CD4-positive, alpha-beta T cell treated with Interleukin-17A for 1 hour (primary cell): ENCODE measurements at places on chromosomes 12 and 14.

- peak; percentile 26 for DNase-seq
Observed at GRCh38 chr12:123767613-123768012, 5.5 kb downstream of the DNAH10 start.

- DNase-seq = no peak
Observed at GRCh38 chr12:71440763-71441748, 1.5 kb downstream of the LGR5 start.

DNA sequence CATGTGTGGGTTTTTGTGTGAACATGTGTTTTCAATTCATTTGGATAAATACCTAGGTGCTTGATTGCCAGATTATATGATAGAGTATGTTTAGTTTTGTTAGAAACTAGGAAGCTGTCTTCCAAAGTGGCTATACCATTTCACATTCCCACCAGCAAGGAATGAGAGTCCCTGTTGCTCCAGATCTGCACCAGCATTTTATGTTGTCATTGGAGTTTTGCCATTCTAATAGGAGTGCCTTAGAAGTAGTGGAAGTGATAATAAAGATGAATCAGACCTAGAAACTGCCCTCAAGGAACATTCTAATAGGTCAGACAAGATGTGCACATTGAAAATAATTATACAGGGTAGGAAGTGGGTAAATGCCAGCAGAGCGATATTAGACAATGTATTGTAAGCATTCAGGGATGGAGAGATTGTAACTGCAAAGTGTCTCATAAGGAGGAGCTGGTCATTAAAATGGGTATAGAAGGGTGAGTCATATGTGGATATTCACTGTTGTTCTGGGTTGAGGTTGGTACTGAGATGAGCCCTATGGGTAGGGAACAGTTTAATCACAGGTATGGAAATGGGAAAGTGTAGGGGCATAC, 71.4 kb downstream of the MNAT1 start:
- DNase-seq = no peak

DNA sequence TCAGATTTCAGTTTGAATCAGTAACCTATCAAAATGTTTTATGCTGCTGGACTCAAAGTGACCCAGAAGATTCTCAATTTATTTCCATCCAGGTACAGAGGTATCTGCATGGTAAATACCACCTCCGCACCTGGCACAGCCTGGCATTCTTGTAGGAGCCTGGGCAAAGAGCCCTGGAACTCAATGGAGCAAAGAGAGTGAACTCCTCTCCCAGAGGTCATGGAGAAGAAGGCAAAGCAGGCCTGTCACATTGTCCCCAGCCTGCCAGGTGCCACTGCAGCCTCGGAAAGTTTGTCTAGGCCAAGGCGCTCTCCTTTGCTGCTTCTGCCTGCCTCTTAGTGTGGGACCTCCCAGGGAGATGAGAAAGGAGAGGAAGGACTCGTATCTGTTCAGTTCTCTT, 319.8 kb downstream of the ZFP36L1 start:
- DNase-seq = no peak

DNA sequence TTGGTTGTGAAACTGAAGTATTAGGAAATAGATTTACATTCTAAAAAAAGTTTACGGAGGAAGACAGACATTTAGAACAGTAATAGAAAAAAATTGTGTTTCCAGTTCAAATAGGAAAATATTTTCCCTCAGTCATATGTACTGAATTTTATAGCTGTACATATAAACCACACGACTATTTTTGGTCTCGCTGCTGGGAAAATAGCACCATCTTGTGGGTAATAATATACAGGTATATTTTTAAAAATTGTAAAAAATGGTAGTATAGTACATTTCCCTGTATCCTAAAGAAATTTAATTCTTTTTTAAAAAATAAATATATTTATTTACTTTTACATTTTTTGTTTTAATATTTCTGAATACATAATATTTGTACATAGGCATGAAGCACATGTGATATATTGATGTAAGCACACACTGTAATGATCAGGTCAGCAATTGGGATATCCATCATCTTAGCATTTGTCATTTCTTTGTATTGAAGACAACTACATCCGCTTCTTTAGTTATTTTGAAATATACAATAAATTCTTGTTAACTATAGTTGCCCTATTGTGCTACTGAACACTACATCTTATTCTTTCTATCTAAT, 168.6 kb downstream of the ALX1 start:
- no peak for DNase-seq

DNA sequence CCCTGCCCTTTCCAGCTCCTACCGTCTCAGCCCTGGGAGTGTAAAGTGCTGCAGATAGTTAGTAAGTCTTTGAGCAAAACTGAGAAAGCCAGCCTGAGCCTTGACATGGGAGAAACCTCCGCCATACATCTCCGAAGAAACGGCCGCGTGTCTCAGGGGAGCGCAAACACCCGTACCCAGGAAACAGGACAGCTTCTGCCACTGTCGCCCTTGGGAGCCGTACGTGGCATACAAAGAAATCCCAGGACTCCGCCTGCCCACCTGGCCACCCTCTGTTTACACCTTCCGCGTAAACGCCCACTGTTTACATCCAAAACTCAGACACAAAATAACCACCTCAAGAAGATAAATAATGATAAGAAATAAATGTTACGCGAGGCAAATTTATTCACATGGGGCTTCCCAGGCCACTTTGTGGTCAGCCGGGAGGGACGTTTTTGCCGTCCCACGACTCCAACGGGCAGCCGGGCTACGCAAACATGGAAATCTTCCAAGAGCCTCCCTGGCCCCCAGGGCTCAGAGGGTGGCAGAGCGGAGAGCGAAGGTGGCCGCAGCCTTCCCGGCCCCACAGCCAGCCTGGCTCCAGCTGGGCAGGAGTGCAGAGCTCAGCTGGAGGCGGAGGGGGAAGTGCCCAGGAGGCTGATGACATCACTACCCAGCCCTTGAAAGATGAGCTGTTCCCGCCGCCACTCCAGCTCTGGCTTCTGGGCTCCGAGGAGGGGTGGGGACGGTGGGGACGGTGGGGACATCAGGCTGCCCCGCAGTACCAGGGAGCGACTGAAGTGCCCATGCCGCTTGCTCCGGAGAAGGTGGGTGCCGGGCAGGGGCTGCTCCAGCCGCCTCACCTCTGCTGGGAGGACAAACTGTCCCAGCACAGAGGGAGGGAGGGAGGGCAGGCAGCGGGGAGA, at the start of gene BDKRB2:
Gene BDKRB2, plus strand, starts transcription at position 689 of the 908 bp plus-strand sequence. CDS start 32,269 bp downstream, outside the sequence.
- no peak for DNase-seq

DNA sequence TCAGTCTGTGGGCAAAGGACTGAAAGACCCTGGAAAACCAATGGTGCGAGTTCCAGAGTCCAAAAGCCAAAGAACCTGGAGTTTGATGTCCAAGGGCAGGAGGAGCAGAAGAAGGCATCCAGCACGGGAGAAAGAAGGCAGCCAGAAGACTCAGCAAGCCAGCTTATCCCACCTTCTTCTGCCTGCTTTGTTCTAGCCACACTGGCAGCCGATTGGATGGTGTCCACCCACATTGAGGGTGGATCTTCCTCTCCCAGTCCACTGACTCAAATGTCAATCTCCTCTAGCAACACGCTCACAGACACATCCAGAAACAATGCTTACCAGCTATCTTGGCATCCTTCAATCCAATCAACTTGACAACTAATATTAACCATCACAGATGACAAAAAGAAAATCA, 57.2 kb upstream of the CAPRIN2 start:
- DNase-seq = no peak

GRCh38 chr14:97697772-97698171, 900.6 kb downstream of the VRK1 start:
- DNase-seq = peak; percentile 63

GRCh38 chr12:105705765-105706164, 375.3 kb downstream of the C12orf75 start:
- no peak for DNase-seq

- DNase-seq = no peak
Observed at GRCh38 chr12:110693731-110694130, 4.8 kb upstream of the HVCN1 start.

DNA sequence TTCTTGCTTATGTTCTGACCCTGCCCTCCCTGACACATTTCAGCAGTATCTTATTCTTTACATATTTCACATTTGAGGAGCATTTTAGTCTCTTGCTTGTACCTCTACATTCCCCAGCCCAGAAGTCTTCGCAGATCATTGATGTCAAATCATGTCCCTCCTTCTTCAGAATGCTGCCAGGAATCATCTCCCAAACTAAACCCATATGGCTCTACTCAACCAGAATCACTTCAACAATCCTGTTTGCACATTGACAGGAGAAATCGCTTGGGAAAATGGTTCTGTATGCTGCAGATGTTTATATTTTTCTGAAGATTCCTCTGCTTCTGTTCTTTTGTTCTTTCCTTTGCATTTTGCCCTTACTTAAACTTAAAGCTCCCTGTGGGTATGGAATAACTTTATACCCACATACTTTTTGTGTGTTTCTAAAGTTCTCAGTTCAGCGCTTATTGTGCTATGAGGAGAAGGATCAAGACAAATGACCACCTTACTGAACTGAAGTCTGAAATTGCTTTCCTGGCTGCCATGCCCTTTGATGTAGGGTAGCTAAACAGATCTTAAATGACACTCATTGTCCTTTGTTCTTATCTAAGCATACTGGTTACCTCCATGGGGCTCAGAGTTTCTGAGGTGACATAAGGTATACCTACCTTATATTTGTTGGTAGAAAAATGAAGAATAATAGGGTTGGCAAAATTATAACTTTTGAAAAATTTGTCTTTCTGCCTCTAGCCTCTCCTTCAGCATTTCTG, 134.6 kb downstream of the SLC25A21 start:
- no peak for DNase-seq

- DNase-seq = no peak
Observed at GRCh38 chr12:125069616-125070015, 4.4 kb downstream of the AACS start.

GRCh38 chr12:58529114-58529665, 391.1 kb downstream of the LRIG3 start:
- DNase-seq = no peak

GRCh38 chr14:52348279-52348678, 34.2 kb downstream of the PTGER2 start:
- DNase-seq = no peak

GRCh38 chr14:100816950-100817901, 8.7 kb upstream of the MEG3 start:
- DNase-seq = no peak

DNA sequence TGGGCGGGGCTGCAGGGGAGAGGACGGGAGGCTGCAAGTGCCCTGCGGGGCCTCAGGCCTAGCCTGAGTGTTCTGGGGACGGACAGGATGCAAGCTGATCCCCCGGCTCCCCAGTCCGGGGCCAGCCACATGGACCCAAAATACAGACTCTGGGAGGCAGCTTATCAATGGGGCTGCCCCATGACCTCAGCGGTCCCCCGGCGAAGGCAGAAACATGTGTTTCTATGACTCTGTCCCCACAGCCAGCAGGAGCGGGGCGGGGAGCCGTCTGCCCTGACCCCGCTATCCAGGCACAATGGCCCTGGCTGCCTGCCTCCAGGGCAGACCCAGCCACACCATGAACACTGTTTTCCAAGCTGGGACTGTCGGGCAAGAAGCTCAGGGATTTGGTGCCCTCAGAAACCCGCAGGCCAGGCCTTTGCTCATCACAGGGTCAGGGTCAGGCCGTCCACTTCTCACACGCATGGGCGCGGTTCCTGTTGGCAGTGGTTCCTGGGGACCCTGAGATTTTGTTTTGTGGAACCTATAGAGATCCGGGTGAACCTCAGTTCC, 75.0 kb downstream of the RFLNA start:
- DNase-seq = no peak

- DNase-seq = no peak
Observed at GRCh38 chr14:47675466-47676314, at the start of gene MDGA2. Gene MDGA2, minus strand, starts transcription at chr14:47675605.

DNA sequence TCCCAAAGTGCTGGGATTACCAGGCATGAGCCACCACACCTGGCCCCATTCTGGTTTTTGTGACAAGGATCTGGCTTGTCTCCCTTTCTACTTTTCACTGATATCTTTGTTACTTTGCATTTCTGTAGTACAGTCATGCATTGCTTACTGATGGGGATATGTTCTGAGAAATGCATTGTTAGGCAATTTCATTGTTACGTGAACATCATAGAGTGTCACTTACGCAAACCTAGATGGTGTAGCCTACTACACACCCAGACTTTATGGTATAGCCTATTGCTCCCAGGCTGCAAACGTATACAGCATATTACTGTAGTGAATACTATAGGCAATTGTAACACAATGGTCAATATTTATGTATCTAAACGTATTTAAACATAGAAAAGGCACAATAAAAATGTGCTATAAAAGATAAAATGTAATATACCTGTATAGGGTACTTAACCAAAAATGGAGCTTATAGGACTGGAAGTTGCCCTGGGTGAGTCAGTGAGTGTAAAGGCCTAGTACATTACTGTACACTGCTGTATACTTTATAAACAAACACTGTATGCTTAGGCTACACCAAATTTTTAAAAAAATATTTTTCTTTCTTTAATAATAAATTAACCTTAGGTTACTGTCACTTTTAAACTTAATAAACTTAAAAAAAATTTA, 16.0 kb downstream of the MRPL42 start:
- no peak for DNase-seq

GRCh38 chr12:50621399-50622300, 116.9 kb downstream of the DIP2B start:
- DNase-seq = no peak

GRCh38 chr14:100692256-100692655, 34.4 kb upstream of the DLK1 start:
- DNase-seq = no peak

DNA sequence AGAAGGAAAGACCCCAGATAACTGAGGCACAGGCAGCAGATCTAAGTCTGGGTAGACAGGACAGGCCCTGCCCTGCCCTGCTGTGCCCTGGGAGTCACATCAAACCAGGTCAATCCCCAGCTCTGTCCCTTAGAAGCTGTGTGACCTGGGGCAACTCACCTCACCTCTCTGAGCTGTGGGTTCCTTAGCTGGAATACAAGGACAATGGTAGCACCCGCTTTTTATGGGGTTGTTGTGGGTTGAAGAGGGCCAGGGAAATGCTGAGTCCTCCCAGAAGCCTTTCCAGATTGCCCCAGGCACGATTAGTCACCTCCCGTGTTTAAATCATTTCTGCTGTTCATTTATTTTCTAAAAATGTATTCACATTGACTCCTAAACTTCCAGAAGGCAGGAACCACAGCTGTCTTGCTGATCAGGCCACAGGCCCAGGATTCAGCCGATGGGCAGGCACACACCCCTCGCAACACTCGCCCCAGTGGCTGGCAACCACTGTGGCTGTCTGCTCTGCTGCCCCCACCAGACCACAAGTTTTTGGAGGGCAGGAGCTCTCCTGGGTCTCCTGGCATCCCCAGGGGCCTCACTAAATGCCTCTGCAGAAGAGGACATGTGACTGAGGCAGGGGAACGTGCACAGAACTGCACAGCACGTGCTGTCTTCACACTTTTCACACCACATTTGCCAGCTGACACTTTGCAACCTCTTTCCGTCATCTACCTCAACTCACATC, 3.0 kb downstream of the SELPLG start:
- DNase-seq = peak; percentile 54

- DNase-seq = no peak
Observed at GRCh38 chr12:64522807-64523206, 70.9 kb downstream of the TBK1 start.

- peak; percentile 22 for DNase-seq
Observed at GRCh38 chr12:124044809-124045321, 71.8 kb downstream of the ZNF664 start.

DNA sequence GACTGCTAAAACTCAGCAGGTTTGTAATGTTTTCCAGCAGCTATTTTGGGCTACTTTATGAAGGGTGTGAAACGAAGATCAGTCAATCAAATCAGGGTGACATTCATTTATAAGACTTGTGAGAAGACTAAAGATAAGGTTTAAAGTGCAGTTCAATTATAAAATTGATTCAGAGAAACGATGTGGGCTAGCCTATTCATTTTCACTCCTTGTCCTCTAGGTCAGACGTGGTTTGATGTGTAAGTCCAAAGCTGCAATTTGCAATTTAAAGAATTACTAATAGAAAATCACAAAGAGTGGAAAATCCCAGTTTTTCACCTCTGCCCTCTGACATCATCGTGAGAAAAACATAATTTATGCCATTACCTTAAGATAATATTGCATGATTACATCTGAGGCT, 243.5 kb upstream of the NOVA1 start:
- DNase-seq = no peak
